Activated CD4-positive, alpha-beta T cell treated with anti-CD3 and anti-CD28 coated beads, Interleukin-2, amount 10 ng/mL, durations not matched to agents 24 days and 14 days (primary cell): ENCODE measurements at places on chromosomes 3 and 15.

DNA sequence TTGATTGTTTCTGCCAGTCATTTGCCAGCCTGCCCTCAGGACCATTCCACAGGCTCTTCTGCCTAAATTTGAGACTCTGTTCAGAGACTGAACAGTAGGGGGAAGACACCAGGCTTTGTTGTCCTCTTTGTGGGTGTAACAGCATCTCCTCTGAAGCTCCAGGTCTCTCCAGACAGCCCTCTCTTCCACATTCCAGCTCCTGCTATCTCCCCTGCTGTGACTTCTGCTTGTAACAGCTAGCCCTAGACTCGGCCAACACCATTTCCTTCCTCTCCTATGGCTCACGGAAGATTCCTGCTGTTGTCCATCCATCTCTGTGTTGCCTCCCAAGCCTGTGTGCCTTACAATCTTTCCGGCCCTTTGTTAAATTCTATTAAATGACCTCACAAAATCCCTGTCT, 40.2 kb downstream of the SUCLG2 start:
- no peak for DNase-seq
- H3K36me3 ChIP-seq: peaks cover 70% of the 10 kb centered on the region
- no peak overlapping the region for H3K4me3 ChIP-seq
- H3K27me3 ChIP-seq: no peaks in the 10 kb centered on the region
- H3K4me1 ChIP-seq: peaks cover 3% of the 10 kb centered on the region

- DNase-seq: peak; percentile 80
- H3K27me3 ChIP-seq: no peaks in the 10 kb centered on the region
- H3K36me3 ChIP-seq: peaks cover 56% of the 10 kb centered on the region
- no peaks in the 10 kb centered on the region for H3K4me1 ChIP-seq
These were observed 169.5 kb downstream of the ATP10A start for GRCh38 chr15:25693321-25694238.

DNA sequence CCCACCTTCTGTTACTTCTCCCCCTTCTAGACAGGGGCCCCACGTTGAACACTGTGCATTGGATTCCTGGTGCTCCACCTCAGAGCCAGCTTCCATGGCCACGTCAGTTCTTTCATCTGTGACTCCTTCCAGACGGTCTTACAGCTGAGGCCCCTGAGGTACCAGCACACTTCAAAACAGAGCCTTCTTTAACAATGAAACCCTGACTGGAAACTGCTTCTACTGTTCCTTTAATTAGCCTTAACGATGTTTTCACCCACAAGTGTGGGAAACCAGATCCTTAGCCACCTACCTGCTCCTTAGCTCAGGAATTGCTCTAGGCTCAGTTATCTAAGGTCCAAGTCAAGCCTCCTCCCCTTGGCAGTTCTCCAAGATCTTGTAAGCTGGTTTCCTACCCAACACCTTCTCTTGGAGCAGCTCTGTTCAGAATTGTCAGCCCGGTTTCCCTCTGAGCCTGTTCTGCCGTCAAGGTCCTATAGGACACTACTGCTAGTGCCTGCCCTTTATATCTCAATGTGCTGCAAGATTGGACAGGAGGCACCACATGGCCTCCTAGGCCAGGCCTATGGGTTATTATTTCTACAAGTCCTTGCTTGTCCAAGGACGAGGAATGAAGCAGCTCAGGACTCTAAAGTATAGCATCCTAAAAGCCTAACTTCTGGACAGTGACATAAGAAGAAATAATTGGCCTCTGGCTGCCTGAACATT, 80.7 kb downstream of the FMN1 start:
- peaks cover 16% of the 10 kb centered on the region for H3K27me3 ChIP-seq
- H3K27ac ChIP-seq: no peak overlapping the region
- H3K36me3 ChIP-seq: no peaks in the 10 kb centered on the region
- H3K4me1 ChIP-seq: no peaks in the 10 kb centered on the region

DNA sequence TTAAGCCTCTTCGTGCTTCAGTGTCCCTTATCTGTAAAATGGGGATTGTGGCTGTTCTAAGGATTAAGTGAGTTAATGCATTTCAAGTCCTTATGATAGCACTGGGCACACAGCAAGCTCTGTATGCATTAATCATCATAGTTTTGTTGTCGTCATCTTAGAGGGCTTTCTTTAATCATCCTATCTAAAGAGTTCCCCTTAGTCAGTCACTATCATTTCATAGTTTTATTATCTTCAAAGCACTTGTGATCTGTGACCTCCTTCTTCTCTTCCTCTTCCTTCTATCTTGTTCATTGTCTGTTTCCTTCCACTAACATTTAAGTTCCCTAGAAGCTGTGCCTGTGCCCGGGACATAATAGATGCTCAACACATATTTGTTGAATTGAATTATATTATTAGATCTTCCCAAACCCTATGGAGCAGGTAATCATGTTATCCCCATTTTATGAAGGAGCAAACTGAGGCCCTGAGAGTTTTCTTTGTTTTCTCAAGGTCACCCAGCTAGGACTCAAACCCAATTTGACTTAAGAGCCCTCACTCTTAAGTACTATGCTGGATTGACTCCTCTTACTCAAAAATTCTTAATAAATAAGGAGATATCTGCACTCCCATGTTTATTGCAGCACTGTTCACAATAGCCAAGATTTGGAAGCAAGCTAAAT, 24.1 kb downstream of the DUOX2 start:
- H3K4me3 ChIP-seq: no peak overlapping the region
- no peaks in the 10 kb centered on the region for H3K36me3 ChIP-seq
- DNase-seq: no peak
- H3K4me1 ChIP-seq: no peaks in the 10 kb centered on the region

- H3K27me3 ChIP-seq: peaks cover 30% of the 10 kb centered on the region
- H3K36me3 ChIP-seq: no peaks in the 10 kb centered on the region
These were observed 180.6 kb downstream of the FOXP1 start for GRCh38 chr3:71402911-71403310.

DNA sequence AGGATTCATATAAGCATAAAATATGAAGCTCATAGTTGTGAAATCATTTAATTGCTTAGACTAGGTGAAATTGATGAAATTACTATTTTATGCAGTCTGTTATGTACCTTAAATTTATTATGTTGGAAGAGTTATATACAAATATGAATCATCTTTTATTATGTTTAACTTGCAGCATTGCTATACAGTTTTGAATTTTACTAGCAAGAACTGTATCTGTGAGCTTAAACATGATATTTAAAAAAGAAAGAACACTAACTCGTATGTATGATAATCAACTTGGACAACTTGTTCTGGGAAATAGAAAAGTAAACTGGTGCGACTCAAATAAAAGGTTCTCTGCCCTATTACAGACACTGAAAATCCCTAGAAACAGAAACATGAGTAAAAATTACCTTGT, 1.8 kb downstream of the STX19 start:
- DNase-seq: no peak
- H3K27ac ChIP-seq: no peak overlapping the region
- H3K27me3 ChIP-seq: no peaks in the 10 kb centered on the region

DNA sequence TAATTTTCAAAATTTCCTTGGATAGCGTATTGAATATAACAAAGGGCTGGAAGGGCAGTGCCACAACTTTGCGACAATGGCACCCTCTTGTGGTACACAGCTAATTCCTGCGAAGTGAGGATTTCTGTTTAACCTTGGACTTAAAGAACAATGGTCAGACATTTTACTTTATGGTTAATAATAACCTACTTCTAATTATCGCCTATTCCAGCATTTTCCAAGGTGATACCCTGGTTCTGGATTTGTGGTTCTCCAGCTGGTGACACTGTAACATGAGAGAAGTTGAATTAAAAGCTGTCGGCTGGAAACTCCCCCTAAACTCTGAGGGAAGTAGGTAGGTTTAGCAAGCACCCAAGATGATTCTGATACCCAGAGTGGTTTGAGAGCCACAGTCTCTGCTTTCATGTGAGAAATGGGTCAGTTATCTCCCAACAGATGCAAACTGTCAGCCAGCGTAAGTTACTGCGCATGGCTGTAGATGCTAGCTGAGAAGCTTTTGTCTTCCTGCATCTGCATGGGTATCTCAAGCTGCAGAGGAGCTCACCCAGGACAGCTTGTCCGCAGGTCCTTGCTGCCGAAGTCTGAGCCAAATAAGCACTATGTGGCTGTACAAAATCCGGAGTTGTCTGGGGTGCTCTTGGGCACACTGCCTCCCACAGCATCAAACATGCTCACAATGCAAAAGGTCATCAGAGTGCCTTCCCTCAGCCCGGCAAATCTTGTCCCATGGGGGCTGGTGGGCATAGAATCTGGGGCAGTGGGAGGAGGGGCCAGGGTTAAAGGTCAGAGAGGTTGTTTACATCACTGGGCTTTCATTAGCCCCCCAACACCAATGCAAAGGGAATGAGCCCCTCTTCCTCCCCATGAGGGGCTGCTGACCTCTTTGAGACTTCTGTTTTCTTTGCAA, 6.6 kb upstream of the CHSY1 start:
- peaks cover 25% of the 10 kb centered on the region for H3K4me1 ChIP-seq
- H3K36me3 ChIP-seq: no peaks in the 10 kb centered on the region
- no peak overlapping the region for H3K4me3 ChIP-seq
- DNase-seq: peak; percentile 87

DNA sequence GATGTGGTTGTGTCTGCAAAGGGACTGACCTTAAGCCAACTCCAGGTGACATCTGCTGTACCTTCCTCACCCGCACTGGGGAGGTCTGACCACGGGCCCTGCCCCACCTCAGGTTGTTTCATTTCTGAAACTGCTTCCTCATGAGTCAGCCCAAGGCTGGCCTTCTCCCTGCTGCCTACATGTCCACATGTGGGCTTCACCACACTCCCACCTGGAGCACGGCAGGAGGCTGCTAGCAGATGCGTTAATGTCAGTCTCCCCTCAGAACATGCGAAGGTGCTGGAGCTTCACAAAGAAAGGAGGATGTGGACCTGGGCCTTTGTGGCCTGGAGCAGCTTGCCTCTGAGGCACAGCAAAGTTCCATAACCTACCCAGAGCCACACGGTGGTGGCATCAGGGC, 69.4 kb upstream of the PLXNA1 start:
- no peak overlapping the region for H3K4me3 ChIP-seq
- DNase-seq: peak; percentile 72
- H3K27ac ChIP-seq: no peak overlapping the region
- H3K4me1 ChIP-seq: peaks cover 50% of the 10 kb centered on the region
- H3K27me3 ChIP-seq: no peaks in the 10 kb centered on the region

DNA sequence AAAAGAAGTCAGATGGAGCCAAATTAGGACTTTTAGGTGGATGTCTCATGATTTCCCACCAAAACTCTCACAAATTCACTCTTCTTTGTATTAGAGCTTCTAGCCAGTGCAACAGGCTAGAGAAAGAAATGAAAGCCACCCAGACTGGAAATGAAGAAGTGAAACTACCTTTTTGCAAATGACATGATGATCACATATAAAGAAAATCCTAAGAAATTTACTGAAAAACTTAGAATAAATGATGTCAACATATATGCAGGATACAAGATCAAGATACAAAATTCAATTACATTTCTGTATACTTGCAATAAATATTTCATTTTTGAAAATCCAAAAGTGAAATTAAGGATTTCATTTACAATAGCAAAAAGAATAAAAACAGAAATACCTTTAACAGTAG, 110.8 kb downstream of the LRIG1 start:
- H3K4me3 ChIP-seq: no peak overlapping the region
- peaks cover 77% of the 10 kb centered on the region for H3K36me3 ChIP-seq
- no peak overlapping the region for H3K27ac ChIP-seq
- H3K27me3 ChIP-seq: no peaks in the 10 kb centered on the region
- DNase-seq: no peak

DNA sequence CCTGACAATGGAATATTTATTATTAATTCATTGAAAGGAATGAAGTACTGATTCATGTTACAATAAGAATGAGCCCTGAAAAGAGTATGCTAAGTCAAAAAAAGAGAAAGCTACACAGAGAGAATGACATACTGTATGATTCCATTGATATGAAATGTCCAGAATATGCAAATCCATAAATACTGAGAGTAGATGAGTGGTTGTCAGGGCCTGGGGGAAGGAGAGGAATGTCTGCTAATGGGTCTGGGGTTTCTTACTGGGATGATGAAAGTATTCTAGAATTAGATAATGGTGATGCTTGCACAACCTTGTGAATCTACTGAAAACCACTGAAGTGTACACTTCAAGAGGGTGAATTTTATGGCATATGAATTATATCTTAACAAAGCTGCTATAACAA, 79.9 kb upstream of the HACD2 start:
- peaks cover 4% of the 10 kb centered on the region for H3K4me1 ChIP-seq
- H3K36me3 ChIP-seq: no peaks in the 10 kb centered on the region
- H3K27me3 ChIP-seq: peaks cover 9% of the 10 kb centered on the region
- no peak overlapping the region for H3K4me3 ChIP-seq

DNA sequence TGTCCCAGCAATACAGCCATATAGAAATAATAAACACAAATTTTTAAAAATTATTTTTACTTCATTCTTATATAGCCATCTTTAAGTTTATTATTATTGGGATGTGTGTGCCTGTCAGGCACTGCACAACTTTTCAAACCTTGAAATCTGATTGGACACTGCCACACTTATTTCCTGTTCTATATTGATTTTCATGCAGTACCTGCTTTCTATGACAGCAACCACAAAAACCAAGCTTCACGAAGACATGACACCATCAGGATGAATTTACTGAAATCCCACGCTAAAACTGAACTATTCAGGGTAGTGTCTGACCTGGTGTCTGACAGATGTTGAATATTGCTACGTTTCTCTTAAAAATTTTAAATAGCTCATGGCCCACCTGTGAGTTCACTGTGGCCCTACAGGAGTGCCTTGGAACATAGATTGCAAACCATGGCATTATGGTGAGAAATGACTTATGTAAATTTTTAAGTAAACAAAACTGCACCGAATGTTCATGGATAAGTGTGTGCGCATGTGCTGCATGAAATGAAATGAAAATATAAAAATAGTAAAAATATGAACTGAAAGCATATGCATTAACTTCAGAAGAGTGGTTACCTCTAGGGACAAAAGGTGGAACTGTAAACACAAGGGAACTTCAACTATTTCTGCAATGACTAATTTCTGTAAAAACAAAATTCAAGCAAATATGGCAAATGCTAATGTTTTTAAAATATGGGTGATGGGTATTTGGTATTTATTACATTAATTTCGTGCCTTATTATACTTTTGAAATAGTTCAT, 152.3 kb downstream of the ZBTB20 start:
- no peaks in the 10 kb centered on the region for H3K27me3 ChIP-seq
- H3K4me3 ChIP-seq: no peak overlapping the region
- DNase-seq: no peak

- H3K27me3 ChIP-seq: peaks cover 2% of the 10 kb centered on the region
- peak overlapping the region; percentile 100 for H3K4me3 ChIP-seq
- H3K4me1 ChIP-seq: peaks cover 30% of the 10 kb centered on the region
- DNase-seq: peak; percentile 60
- peaks cover 33% of the 10 kb centered on the region for H3K36me3 ChIP-seq
These were observed 507 bp upstream of the MRPL3 start for GRCh38 chr3:131503320-131503635.
